NCI-H1105 (cell line): ENCODE measurements at places on chromosomes 6 and 20.

DNA sequence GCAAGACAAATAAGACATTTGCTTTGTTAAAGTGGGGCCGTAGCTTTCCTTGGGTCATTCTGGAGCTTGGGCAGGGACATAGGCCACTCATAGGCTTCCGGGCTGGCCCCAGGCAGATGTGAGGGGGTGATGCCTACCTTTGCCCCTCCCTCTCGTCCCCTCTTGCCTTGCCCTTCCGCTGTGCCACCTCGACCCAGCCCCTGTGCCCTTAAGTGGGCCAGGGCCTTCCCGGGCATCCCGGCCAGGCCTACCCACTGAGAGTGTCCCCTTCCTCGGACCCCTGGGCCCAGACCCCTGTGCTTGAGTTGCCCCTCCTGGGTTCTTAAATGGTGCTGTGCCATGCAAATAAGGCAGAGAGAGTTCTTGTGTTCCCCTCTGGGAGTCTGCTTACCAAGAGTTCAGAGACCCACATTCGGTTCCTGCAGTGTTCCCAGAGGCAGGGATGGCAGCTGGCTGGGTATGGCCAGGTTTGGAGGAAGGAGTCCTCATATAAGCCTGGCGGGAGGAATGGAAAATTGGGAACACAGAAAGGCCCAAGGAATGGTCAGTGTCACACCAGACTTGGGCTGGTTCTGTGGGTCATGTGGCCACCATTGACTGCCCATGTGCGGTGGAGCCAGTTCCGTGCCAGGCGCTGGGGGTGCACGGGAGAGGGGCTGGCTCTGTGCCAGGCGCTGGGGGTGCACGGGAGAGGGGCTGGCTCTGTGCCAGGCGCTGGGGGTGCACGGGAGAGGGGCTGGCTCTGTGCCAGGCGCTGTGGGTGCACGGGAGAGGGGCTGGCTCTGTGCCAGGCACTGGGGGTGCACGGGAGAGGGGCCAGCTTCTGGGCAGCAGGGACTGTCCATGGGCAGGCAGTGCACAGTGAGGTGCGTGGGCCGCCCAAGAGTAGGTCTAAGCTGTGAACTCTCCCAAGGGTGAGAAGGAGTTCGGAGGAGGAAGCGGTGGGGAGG, 173.5 kb upstream of the SNX9 start:
- DNase-seq: peak; percentile 89

GRCh38 chr20:57620274-57620990, at the start of gene ZBP1:
Gene ZBP1 (minus strand): TSS chr20:57620426. CDS start chr20:57620295, 131 bp downstream.
- no peak for DNase-seq

DNA sequence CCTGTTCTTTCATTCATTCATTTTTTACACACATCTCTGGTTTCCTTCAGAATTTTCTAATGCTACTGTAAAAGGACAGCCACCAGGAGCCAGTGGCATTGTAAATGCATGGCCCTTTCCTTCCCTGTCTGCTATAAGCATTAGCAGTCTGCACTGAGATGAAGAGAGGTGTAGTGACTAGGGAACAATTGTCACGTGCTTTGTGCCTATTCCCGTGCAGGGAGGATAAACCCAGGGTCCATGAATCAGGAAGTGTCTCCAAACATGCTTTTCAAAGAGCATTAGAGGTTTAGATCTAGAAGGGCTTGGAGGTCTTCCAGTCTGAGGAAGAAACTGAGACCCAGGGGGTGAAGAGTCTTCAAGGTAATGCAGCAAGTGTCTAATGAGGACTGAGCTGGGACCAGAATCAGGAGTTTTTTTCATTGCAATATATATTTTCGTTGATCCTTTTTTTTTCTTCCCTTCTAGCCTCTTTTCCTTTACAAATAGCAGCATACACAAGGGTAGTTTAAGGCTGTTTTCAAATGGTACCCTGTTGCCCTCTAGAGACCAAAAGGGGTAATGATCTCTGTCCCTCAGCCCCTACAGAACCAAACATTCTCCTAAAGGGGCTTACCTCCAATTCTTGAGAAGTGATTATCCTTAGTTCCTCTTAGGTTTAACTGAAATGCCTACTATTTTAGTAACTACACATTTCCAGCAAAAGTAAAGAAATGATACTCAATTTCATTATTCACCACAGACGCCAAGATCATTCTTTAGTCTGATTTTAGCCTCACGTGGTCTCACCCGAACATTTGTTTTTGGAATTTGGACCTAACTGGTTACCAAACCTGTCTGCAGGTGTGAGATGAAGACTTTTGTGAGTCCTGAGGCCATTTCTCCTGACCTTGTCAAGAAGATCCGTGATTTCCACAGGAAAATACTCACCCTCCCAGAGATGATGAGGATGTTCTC, 6.6 kb downstream of the TRIM15 start:
- peak; percentile 22 for DNase-seq

DNA sequence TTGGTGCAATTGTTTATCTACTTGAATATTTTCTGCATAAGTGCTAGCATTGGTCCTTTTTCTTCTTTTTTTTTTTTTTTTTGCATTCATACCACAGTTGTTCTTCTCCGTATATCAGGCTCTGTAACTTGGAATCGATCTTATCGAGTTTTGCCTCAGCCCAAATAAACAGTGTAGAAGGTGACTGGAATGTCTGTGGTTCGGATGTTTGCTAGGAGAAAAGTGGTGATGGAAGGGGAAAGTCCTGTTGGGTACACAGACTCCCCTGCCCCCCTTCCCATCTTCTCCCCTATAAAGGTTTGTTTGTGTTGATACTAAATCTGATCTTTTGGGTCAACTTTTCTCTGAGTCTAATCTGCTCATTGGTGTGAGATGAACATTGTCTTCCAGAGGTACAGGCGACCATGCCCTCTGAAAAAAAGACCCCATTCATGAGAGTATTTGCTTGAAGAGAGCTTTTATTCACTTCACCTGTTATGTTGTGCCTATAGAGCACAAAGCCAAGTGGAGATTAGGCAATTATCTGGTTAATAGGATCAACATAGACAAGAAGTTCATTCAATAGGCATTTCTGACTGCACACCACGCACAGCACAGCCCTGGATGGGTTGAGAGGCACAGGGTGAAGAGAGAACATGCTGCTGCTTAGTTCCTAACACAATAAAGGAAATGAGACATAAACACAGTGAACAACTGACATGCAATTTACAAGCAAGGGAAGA, 620.0 kb downstream of the PKHD1 start:
- peak; percentile 62 for DNase-seq

DNA sequence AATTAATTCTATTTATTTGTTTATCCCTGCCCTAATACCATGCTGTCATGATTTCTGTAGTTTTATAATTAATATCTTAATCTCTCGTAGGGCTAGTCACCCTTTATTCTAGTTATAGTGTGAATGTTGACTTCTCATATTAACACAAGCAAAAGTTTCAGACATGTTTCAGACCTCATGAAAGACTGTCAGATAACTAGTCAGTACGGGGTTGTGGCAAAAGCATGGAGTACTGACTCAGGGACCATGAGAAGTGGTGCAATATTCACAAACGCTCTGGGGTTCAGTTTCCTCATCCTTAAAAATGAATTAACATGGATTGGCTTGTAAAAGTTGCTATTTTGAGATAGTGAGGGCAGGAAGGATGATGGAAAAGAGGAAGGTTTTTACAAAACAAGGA, 148.9 kb downstream of the TMEM200A start:
- no peak for DNase-seq

GRCh38 chr6:158290659-158291058, 21.6 kb upstream of the TULP4 start:
- no peak for DNase-seq
